ENCODE measurements at places on chromosomes 1 and 21.

DNA sequence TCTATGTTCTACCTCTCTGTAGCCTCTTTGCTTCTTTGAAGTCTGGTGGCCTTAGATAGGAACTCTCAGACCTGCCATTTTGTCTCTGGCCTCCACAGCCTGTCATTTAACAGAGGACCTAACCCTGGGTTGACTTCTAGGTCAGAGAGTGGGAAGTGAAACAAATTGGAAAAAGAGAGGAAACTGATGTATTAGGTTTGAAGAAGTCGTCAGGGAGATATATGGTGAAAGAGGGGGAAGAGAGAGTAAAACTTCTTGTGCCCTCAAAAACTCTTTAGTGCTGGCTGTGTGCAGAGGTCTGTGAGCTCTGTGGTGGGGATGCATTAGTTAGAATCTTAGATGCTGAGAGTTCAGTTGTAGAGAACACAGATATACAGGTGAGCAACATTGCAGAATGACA, 30.2 kb upstream of the CD1D start:
- no peak for DNase-seq

- no peak for DNase-seq
Observed at GRCh38 chr1:40107290-40107959, 10.4 kb upstream of the PPT1 start.

- DNase-seq = no peak
Observed at GRCh38 chr1:93675931-93676330, 5.7 kb downstream of the BCAR3 start.

DNA sequence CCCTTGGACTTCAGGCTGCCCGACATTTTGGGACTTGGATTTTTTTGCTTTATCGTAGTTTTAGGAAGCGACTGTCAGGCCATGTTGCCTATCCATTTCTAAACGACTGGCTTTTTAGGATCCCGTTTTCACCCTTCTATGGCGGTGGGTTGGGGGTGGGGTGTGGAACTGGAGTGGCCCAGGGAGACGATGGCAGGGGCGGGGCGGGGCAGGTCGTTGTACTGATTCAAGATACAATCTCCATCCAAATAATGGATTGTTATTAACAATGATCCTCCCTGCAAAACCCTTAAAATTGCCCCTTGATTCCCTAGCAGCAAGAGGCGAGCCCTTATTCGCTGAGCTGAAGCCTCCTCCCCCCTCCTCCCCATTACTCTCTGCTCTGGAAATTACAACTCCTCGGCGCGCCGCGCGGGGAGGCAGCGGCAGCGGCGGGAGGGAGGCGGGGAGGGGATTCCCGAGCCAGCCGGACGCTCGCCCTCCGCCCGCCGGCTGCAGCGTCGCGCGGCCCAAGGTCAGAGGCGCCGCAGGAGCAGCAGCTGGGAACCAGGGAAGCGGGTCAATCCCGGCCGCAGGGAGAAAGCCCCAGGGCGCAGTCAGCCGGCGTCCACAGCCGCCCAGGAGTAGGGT, at the start of gene TRIM67:
Gene TRIM67, plus strand, starts transcription at position 392 of the 630 bp plus-strand sequence. CDS start 912 bp downstream, outside the sequence.
- no peak for DNase-seq

DNA sequence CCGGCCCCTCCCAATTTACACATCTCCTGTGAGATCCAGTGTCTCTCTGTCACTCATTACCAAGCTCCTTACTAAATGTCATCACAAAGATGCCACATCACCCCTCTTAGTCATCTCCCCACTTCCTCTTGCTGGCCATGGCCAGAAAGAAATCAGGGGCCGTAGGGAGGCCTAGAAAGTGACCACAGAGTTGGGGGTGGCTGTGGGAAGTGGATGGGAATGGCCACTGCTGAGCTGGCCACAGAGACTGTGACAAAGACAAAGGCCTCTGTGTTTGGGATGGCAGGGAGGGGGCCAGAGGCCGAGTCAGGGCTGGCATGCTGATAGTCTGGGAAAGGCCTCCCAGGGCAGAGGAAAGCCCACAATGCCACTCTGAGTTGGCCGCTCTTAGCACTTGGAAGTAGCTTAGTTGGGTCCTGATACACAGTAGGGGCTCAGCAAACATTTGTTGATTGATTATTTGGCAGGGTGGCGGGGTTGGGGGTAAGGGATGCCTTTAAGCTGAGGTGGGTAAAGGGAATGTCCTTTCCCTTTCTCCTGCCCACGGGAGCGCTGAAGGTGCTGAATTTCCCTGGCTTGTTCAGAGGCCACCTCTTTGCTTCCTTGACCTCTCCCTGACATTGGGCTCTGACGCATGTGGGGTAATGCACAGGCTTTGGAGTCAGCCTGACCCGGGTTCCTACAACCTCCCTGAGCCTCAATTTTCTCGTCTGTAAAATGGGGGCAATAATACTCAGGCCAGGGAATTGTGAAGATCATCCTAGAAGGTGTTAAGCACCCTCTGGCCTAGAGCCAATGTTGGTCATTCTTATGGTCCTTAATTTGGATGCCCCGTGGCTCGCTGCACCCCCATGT, 13.2 kb downstream of the NAV1 start:
- no peak for DNase-seq
